ENCODE measurements at places on chromosomes 7 and 10.

DNA sequence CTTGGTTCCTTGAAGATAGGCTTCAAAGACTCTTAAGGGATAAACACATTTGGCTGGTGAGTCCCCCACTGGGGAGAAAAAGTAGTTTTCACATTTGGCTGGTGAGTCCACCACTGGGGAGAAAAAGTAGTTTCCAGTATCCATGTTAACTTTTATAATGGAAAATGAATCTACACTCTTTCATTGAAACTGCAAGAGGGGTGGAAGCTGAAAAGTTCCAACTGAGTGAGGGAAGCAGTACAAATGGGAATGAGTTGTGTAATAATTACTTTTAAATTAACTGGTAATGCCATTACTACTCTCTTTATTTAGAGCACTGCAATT is 153.9 kb downstream of the MLLT10 start:
- no peak for DNase-seq

GRCh38 chr10:84355106-84355505 is 26.7 kb downstream of the CCSER2 start:
- DNase-seq = no peak

DNA sequence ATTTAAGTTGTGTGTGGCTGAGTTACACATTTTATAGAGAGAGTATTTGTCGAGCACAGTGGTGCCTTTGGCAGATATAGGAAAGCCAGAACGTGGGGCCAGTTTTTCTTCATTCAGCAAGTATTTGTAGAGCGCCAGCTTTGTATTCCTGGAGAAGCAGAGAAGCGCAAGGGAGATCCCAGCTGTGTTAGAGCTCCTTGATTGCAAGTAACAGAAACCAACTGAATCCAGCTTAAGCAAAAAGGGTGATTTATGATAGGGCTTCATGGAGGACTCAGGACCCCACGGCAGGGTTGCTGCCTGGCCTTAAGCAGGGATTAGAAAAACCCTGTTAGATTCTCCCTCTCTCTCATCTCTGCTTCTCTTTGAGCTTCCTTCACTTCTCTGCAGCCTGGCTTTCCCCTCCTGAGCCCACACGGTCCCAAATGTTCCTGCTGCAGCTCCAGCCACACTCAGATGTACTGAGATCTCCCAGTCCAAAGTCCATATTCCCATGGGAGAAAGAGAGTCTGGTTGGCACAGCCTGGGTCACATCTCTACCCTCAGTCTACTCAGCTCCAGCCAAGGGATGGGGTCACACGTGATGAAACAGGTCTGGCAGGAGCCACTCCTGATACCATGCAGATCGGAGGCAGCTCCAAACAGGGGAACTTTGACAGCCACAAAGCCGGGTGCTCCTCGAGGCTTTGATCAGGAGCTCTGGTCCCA is 16.7 kb downstream of the UBTD1 start:
- DNase-seq = no peak

DNA sequence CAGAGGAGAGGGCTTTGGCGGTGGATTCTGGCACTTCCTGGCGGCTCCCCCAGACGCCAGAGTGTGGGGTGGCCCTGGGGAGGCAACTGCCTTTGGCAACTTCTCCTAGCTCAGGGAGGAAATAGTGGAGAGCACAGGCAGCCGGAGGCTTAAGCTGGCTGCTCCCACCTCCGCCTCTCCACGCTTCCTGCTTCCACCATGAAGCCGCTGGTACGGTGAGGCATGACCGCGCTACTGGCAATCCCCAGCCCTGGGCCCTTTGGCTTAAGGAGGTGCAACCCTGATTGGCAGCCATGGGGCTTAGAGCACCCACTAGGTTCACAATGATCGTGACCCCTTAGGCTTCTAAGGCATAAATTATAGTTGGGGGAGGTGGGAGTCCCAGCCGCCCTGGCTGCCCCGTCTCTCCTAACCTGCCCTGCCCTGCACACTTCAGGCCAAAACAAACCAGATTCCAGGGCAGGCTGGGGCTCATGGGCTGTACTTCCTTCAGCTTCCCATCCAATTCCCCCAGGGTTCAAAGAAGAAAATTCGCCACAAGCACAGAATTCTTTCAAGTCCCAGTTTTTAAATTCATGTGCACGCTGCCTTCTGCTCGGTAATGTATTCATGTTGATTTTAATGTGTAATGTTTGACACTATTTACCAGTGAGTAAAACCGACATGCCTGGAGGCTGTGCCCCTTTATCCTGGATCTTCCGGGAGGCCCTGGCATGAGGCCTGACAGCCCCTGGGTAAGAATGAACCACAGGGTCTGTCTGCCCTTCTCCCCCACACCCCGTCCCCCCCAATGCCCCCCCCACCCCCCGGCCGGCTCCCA is 90.7 kb upstream of the LRRC4 start:
- DNase-seq = no peak

GRCh38 chr10:103535595-103535994 is 42.1 kb downstream of the NEURL1 start:
- DNase-seq = no peak

DNA sequence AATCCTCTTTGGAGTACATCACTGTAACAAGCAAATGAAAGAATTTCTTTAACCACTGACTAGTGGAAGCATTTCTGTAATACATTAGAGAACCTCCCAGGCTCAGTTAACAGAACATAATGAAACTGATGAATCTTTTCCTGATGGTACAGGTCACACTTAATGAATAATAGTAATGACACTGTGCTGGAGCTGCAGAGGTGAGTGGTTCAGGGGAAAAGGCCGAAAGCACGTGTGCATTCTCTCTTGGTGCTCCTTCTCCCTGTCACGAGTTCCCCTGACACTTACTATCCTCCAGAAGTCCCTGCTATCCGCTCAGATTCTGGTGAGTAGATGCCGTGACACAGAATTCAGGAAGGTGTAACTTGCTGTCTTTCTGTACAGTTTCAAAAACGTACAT is 8.0 kb downstream of the HIPK2 start:
- no peak for DNase-seq

Measured in stimulated activated CD8-positive, alpha-beta memory T cell treated with anti-CD3 and anti-CD28 coated beads, Interleukin-2, amount 100 ng/mL, for 1 hour (primary cell).